ENCODE measurements at places on chromosomes 12 and 14.

- no peak for DNase-seq
These were observed 79.9 kb upstream of the KCNA1 start for GRCh38 chr12:4829793-4830162.

DNA sequence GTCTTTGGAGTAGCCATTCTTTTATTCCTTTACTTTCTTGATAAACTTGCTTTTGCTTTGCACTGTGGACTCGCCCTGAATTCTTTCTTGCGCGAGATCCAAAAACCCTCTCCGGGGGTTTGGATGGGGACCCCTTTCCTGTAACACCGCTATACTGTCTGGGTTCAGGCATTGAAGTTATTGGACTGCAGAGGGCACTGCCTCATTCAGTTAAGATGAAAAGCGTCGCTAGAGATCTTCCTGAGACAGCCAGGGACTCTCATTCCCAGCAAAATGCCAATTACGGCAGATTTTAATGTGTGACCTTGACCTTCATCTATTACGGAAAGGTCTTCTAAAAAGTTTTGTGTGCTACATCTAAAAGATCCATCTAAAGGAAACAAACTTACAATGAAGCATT, 17.3 kb upstream of the RIMKLB start:
- no peak for DNase-seq

GRCh38 chr12:114403011-114403689, 2.8 kb downstream of the TBX5 start:
- DNase-seq: no peak

DNA sequence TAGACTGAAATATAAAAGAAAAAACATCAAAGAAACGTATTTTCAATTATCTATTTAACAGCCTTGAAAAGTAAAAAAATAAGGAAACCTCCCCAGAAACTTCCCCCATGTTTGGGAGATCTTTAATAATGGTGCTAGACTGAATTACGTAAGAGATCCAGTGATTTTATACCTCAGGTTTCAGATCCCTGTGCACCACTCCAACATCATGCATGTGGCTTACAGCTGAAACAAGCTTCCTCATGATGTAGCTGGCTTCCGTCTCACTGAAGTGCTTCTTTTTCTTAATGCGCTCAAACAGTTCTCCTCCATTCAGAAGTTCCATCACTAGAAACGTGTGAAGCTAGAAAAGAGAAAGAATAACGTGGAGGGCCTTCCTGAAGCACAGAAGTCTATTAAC, 78.0 kb upstream of the TTC7B start:
- no peak for DNase-seq

- DNase-seq: no peak
These were observed 10.7 kb downstream of the NR1H4 start for GRCh38 chr12:100484183-100484886.

- no peak for DNase-seq
These were observed 21.1 kb downstream of the SMCO2 start for GRCh38 chr12:27467641-27468040.

- no peak for DNase-seq
These were observed 319.9 kb downstream of the KCNC2 start for GRCh38 chr12:74889563-74890236.

Measured in activated CD8-positive, alpha-beta memory T cell treated with anti-CD3 and anti-CD28 coated beads for 1 hour (primary cell).